Activated T-cell treated with anti-CD3 and anti-CD28 coated beads for 24 hours (primary cell): ENCODE measurements at places on chromosomes 5 and 9.

- no peak for DNase-seq
These were observed 52.9 kb downstream of the MACROH2A1 start for GRCh38 chr5:135345956-135346731.

DNA sequence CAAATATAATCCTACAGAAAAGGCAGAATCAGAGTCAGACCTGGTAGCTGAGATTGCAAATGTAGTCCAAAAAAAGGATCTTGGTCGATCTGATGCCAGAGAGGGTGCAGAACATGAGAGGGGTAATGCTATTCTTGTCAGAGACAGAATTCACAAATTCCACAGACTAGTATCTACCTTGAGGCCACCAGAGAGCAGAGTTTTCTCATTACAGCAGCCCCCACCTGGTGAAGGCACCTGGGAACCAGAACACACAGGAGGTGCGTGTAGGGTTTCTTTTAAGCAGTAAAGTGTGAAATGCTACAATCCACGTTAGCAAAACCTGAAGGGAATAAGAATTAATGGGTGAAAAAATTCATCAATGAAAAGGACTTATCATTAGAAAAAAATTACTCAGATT is 145.8 kb downstream of the GIN1 start:
- no peak for DNase-seq

DNA sequence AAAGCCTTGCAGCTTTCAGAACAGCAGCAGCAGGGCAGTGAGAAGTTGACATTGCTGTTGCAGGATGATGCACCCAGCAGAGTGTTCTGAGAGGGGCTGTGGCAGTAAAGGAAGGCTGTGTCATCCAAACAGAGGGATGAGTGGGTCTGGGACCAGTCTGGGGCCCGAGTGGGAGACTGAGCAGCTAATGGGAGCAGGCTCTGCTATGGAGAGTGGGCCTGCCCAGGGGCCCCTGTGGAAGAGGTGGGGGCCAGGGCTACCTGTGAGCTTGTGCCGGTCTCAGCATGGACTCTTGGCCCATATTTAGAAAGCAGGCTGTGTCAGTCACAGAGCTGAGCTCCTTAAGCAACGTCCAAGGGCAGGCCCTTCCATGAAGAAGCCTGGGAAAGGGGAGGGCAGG is 26.0 kb upstream of the PITX1 start:
- DNase-seq, result no peak

- no peak for DNase-seq
These were observed 2.4 kb downstream of the SYK start for GRCh38 chr9:90803860-90804593.

DNA sequence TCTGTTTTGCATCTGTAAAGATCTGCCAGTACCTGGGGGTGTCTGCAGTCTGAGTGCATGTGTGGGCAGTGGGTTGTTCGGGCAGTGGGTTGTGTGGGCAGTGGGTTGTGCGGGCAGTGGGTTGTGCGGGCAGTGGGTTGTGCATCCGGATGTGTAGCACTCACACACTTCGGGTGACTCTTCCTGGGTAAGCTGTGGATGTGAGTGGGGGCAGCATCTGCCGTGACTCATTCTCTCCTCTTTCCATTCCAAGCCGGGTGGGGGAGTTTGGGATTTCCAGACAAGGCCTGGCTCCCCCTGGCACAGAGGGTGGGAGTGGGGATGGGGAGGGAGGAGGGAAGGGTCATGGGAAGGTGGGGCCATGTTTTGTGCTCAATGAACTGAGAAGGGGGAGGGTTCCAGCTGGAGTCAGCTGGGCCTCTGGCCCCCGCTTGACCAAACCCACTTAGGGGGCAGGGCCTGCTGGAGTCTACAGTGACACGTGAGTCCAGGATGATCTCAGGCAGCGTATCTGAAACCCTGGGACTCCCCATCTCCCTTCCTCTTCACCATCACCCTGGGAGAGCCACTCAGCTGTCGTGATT is 8.3 kb downstream of the CRB2 start:
- DNase-seq, result no peak
